Endothelial cell (in vitro differentiated cells): ENCODE measurements at places on chromosomes 4 and X. TPM values are rescaled to one million over a fixed set of nuclear protein-coding genes. Genes with fewer than 3 reads are reported as not detected.
A peak's percentile ranks its signal among the peaks of the same experiment; 100 is the strongest.

GRCh38 chr4:2802618-2803531 is 10.0 kb downstream of the SH3BP2 start:
- no peak for DNase-seq

GRCh38 chr4:36549252-36549651 is 267.8 kb downstream of the DTHD1 start:
- DNase-seq = no peak

- no peak for DNase-seq
Observed at GRCh38 chr4:114658179-114658578, 59.6 kb downstream of the UGT8 start.

DNA sequence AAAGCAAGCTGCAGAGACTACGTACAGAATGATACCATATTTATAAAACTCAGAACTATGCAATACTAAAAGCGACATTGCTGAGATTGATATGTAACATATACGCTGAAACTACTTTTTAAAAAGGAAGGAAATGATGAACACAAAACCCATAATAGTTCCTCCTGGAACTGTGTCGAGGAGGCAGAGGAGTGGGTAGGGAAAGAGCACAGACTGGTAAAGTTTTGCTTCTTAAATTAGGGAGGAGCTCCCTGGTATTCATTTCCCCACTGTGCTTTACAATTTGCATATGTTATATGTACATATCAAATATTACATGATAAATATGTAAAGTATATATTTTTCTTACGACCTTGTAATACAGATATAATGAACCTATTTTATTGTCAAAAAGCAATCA is 13.9 kb downstream of the UFSP2 start:
- DNase-seq = no peak

DNA sequence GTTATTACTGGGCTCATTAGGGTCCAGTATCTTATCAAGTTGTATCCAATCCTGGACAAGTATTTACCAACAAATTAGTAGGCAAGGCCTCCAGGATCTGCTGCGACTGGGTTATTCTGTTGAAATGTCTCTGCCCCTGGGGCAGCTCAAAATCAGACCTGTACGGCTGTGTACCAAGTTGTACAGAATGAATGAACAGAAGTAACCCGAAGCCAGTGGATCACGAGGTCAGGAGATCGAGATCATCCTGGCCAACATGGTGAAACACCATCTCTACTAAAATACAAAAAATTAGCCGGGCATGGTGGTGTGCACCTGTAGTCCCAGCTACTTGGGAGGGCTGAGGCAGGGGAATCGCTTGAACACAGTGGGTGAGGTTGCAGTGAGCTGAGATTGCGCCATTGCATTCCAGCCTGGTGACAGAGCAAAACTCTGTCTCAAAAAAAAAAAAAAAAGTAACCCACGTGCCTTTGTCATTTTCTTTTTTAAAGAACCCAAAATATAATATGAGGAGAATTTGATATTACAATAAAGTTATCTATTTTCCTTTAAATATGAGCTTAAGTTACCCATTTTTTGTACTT is 127.3 kb downstream of the CBR4 start:
- DNase-seq = no peak

- no peak for DNase-seq
Observed at GRCh38 chrX:31012509-31013025, 59.3 kb downstream of the FTHL17 start.

DNA sequence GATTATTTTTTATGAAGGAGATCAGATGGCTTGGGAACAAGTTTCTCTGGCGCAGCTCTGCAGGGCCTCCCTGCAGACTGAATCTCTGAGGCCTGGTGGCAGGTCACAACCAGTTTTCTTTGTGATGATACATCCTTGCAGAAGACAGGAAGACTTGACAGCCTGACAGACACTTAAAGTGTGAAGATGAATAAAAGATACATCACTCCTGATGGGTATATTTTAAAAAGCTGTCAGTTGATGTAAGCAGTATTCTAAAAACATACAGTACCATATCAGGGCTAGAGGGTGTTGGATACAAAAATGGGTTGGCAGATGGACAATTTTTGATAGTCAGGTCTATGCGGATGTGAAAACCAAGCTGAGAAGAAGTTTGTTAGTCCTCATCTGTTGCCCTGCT is 239.5 kb downstream of the LHFPL1 start:
- DNase-seq = no peak

- no peak for DNase-seq
Observed at GRCh38 chr4:115370490-115370889, 257.1 kb upstream of the NDST4 start.

DNA sequence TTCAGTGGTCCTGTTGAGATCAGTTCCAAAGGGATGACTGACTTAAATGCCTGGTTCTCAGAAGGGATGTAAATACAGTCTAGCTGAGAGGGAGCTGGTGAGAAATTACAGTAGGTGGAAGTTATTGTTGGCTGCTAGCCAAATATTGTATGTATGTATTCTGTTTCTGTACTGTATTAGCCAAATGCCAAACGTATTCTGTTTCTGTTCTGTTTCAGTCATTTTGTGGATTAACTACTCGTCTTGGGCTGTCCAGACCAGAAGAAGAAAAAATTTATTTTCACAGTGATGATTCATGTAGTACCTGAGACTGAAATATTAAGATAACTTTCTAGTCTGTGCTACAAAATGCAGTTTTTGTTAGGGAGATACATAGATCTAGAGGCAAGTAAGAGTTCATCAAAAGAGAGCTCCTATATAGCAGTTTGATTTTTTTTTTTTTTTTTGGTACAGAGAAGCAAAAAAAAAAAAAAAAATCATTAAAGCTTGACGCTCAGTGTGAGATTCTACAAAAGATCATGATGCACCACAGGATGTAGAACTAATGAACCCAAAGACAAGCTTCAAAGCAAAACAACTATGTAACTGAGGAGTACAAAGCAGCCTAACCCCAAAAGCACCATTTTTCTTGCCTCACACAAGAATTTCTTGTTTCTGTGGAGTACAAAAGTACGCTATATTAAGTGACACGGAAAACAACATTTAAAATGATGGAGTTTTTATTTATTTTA is 54.8 kb downstream of the CASP6 start:
- no peak for DNase-seq

GRCh38 chr4:59612235-59612634 is 1587.9 kb upstream of the ADGRL3 start:
- DNase-seq = no peak

GRCh38 chr4:76316131-76316530 is 9.6 kb downstream of the STBD1 start:
- no peak for DNase-seq

DNA sequence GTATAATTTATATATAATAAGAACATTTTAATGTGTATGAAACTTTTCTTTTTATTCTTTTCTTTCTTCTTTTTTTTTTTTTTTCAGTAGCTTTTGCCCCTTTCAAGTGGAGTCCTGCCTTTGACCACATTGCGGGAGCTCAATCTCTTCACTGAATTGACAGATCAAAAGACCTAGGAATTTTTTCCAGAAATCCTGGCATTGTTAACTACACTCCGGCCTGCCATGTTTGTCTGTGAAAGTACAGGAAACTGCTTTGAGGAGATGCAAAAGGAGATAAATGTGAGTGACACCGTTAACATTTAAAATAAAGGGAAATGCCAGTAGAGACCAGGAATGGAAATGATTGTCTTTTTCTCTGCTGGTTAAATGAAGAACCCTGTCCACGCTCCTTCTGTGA is 159.3 kb upstream of the VCX3A start:
- peak; percentile 5 for DNase-seq

DNA sequence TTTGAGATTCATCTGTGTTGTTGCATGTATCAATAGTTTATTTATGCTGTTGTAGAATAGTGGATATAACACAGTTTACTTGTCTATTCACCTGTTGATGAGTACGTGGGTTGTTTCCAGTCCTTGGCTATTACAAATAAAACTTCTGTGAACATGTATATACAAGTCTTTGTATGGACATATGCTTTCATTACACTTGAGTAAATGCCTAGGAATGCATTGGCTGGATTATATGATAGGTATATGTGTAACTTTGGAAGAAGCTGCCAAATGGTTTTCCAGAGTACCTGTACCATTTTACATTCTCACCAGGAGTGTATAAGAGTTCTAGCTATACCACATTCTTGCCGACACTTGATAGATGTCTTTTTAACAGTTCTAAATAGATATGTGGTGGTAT is 16.5 kb downstream of the ART3 start:
- no peak for DNase-seq

DNA sequence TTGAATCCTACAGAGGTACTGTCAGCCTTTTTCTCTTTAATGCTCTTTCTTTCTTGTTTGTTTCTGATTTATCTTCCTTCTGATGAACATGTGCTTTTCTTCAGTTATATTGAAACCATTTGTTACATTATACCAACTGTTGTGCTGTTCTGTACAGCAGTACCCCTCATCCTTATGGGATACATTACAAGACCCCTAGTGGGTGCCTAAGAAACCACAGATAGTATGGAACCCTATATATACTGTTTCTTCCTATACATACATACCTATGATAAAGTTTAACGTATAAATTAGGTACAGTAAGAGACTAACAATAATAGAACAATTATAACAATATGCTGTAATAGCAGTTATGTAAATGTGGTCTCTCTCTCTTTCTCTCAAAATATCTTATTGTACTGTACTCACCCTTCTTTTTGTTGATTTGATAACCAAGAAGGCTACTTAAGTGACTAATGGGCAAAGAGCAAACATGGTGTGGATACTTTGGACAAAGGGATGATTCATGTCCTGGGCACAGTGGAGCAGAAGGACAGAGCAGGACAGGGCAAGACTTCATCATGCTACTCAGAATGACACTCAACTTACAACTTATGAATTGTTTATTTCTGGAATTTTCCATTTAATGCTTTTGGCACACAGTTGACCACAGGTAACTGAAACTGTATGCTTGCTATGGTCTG is 10.7 kb upstream of the YIPF7 start:
- DNase-seq = no peak

DNA sequence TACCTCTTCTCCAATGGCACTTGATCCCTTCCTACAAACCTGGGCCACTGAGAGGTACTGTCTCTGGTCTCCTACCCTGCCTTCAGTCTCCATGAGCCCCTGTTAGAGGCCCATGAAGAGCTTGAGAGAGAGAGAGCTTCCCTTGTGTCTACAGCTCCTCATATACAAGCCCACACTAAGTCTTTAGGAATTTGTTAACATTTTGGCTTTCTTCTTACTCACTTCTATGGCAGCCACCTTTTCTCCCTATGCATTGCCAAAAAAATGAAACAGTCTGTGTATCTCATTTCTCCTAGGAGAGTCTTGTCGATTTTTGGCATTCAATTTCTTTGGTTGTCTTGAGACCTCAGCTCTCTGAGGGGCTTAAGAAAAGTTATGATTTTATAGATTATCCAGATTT is 90.9 kb upstream of the LNX1 start:
- DNase-seq = no peak

- DNase-seq = no peak
Observed at GRCh38 chr4:40454816-40455215, 119.7 kb downstream of the CHRNA9 start.

GRCh38 chrX:153685156-153685536 is 2.6 kb upstream of the SLC6A8 start:
- DNase-seq = no peak

GRCh38 chr4:104494822-104495559 is at the start of gene CXXC4:
Gene CXXC4, minus strand, starts transcription at chr4:104494894. Its CDS starts 3,092 bp downstream, at chr4:104491802.
- DNase-seq = peak; percentile 63

- no peak for DNase-seq
Observed at GRCh38 chrX:50877310-50877709, 33.2 kb upstream of the BMP15 start.

DNA sequence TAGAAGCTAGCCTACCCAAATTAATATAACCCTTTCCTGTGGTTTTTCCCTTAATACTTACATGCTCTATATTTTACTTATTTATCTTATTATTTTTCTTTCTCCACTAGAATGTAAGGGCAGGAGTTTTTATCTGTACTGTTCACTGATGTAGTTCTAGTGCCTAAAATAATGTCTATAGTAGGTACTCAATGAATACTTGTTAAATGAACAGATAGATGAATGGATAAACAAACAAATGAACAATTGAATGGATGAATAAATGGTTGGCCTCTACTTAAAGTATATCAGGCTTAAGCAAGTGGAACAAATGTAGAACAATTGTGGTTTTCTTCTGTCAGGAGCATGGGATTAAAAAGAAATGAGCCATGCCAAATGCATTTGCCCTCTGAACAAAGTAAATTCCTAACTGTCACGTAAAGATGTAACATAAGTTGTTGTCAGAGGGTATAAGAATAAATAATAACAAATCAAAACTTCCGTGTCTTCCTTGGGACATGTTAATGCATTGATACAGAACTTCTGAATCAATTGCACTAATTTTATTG is 54.1 kb downstream of the SYTL5 start:
- no peak for DNase-seq

GRCh38 chr4:74665876-74666275 is 128.4 kb downstream of the BTC start:
- no peak for DNase-seq

- no peak for DNase-seq
Observed at GRCh38 chr4:77092975-77093374, 17.2 kb upstream of the CCNI start.

DNA sequence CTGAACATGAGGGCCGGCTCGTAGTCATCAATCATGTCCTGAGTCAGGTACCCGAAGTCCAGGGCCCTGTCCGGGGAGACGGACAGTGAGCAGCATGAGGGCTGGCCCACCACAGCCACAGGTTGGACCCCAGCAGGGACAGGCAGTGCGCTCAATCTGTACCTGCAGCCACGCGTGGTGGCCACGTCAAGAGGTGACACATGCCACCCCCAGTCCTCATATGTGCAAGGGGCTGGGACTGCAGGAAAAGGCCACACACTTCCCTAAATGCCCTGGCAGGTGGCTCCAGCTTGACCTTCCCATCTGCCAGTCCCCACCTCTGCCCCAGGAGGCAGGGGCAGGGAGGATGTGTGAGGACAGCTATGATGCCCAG is 73.8 kb upstream of the MXD4 start:
- peak; percentile 5 for DNase-seq

DNA sequence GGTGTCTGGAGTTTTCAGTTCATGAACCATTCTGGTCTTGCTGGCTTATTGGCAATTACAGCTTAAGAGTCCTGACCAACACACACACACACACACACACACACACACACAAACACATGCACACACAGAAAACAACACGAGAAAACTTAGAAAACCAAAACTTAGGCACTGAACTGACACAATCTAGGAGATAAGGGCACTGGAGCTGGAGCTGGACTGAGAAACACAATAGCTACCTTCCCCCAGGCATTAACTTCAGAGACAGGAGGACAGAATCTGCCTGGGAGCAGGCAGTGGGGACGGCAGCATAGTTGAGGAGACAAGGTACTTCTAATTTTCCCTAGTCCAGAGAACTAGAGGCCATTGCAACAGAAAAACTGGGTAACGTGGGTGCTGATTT is 62.3 kb downstream of the LNX1 start:
- no peak for DNase-seq

The TSPAN5 gene
- 21.8 TPM for total RNA-seq

The GC gene
- 0.23 TPM for total RNA-seq

The CD99 gene
- total RNA-seq = 714 TPM

The GAGE2A gene
- total RNA-seq = not detected

The GLRA3 gene
- not detected for total RNA-seq

The GLUD2 gene
- 0.46 TPM for total RNA-seq

The CLDN34 gene
- 0.64 TPM for total RNA-seq

The NEXMIF gene
- 0.31 TPM for total RNA-seq

The PHOX2B gene
- not detected for total RNA-seq

The TLR8 gene
- total RNA-seq = not detected

The USP17L22 gene
- not detected for total RNA-seq

The RNF128 gene
- 2.5 TPM for total RNA-seq

The HTR2C gene
- total RNA-seq = 0.10 TPM

The UGT2B10 gene
- total RNA-seq = not detected

The ZNF827 gene
- total RNA-seq = 22.8 TPM

The SSX4 gene
- total RNA-seq = not detected

The SHROOM2 gene
- 22.3 TPM for total RNA-seq

The CXorf38 gene
- 9.3 TPM for total RNA-seq
